CD8-positive, alpha-beta memory T cell (primary cell): ENCODE measurements at places on chromosomes 3 and 15. TPM values are rescaled to one million over a fixed set of nuclear protein-coding genes. Genes with fewer than 3 reads are reported as not detected.

Gene MASP1
- not detected for total RNA-seq

Gene RMDN3
- 42.4 TPM for total RNA-seq

Gene NGLY1
- total RNA-seq = 38.1 TPM

Gene IMPG2
- total RNA-seq = 0.11 TPM

Gene ASB14
- total RNA-seq = not detected

Gene GOLGA8S
- total RNA-seq = not detected

Gene GABRR3
- not detected for total RNA-seq

Gene GDPGP1
- 10.3 TPM for total RNA-seq

DNA sequence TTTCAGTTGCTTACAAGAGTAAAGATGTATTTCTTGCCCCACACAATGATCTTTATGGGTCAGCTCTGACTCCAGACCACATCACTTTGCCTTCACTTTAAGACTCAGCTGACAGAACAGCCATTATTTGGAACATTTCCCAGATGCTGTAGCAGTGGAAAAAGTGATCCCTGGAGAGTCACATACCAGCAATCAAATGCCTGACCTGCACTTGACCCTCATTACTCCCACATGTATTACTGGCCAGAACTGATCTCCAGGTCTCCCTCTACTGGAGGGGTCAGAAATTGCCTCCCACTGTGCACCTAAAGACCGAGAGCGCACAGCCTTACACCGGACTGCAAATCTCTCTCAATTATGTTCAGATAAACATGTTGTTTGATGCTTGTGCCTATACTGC is 88.6 kb upstream of the ZNF385D start:
- no peak for DNase-seq
- no peaks in the 10 kb centered on the region for H3K27me3 ChIP-seq
- H3K27ac ChIP-seq = no peak overlapping the region

- H3K27ac ChIP-seq = no peak overlapping the region
- H3K4me1 ChIP-seq = no peaks in the 10 kb centered on the region
- DNase-seq = no peak
- H3K36me3 ChIP-seq = no peaks in the 10 kb centered on the region
- no peak overlapping the region for H3K4me3 ChIP-seq
- no peaks in the 10 kb centered on the region for H3K27me3 ChIP-seq
Observed at GRCh38 chr3:28556195-28556594, 207.6 kb upstream of the AZI2 start.

DNA sequence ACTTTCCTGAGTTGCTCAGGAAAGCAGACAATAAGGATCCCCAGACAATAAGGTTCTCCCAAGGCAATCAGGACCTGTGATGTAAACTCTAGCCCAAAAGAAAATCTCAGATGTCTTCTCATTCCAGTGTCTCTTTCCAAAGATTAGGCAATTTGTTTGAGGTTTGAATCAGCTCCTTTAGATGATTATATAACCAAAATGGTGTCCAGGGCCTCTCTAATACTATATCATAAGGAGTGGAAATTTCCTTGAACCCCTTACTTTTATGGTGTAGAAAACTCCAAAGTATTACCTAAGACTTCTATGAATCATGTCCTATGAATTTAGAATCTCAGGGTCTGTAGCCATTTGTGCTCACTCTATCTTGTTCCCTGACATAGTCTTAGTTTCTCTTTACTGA is 65.9 kb downstream of the GPR176 start:
- H3K27ac ChIP-seq = no peak overlapping the region
- DNase-seq = no peak
- H3K36me3 ChIP-seq = no peaks in the 10 kb centered on the region

DNA sequence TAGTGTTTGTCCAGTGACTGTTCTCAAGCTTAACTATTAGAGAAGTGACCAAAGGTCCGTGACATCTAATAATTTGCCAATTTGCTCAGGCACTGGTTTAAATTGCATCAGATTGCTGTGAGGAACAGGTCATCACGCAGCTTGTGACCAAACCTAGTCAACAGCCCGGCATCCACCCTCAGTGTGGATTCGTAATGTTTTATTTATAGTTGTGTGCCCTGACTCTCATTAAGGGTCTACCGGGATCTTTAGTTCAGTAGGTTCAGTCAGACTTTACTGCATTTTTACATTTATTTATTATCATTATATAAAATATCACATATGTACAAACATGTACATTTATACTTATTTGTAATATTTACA is 46.4 kb upstream of the PGPEP1L start:
- H3K4me3 ChIP-seq = no peak overlapping the region
- no peak for DNase-seq
- peaks cover 3% of the 10 kb centered on the region for H3K4me1 ChIP-seq
- no peak overlapping the region for H3K27ac ChIP-seq

DNA sequence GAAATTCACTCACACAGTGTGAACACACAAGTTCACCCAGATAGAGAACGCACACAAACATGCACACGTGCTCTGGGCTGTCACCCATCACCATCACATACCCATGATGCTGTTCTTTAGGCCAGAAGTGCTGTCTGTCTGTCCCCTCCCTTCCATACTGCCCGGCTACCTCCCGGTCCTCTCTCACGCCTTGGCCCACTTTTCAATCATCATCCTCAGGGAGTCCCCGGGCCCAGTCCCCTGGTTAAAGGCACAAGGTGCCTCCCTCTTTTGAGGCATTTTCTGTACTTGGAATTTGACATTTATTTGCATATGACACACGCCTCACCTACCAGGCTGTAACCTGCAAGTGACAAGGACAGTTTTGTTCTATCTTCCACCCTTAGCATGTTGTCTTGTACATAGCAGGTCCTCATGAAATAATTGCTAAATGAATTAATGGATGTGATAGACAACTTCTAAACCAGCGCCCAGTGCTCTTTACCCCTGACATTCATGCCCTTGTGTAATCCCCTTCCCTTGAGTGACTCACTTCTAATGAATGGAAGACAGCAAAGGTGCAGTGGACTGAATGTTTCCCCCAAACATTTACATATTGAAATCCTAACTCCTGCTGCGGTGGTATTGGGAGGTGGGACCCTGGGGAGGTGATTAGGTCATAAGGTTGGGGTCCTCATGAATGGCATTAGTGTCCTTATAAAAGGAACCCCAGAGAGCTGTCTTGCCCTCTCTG is 73.9 kb upstream of the ADPGK start:
- no peak for DNase-seq
- H3K4me3 ChIP-seq = no peak overlapping the region
- H3K27ac ChIP-seq = no peak overlapping the region
- H3K27me3 ChIP-seq = no peaks in the 10 kb centered on the region

GRCh38 chr15:57969355-57969754 is 96.2 kb downstream of the ALDH1A2 start:
- H3K4me3 ChIP-seq = no peak overlapping the region
- no peak for DNase-seq
- no peak overlapping the region for H3K27ac ChIP-seq
- H3K4me1 ChIP-seq = no peaks in the 10 kb centered on the region

- H3K4me3 ChIP-seq = no peak overlapping the region
- no peaks in the 10 kb centered on the region for H3K36me3 ChIP-seq
- no peaks in the 10 kb centered on the region for H3K27me3 ChIP-seq
- no peak for DNase-seq
- no peak overlapping the region for H3K27ac ChIP-seq
Observed at GRCh38 chr3:196708467-196708866, 3.6 kb downstream of the CEP19 start.

DNA sequence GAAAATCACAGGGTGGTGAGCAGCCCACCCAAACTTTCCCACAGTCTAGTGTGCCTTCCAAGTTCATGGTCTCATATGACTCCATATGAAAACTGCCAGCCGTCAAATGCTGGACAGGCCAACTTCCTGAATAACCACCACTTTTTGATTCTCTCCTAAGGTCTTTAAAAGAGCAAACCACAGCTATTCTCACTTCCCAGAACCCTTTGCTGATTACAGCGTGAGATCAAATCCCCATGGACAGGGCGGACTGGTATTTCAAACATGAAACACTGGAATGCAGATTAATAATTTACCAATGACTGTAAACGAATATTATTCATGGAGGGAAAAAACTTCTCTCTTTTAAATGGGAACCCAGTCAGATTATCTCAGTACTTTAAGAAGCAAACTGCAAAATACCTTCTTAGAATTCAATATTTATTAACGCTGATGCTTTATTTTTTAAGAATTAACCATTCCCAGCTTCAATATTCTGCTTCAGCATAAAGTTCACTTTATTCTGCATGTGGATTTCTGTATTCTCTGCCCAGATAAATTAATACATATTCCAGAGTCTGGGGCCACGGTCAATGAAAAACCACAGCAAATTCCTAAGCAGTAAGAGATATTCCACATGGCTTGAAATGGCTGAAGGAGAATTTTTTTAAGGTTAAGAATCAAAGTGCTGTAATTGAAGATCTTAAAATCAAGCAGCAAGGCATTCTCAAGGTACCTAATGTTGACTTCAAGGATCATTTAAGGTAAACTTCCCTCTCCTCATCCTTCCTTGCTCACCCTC is 42.9 kb downstream of the MYO1E start:
- DNase-seq = no peak
- no peaks in the 10 kb centered on the region for H3K27me3 ChIP-seq
- H3K36me3 ChIP-seq = no peaks in the 10 kb centered on the region
- no peaks in the 10 kb centered on the region for H3K4me1 ChIP-seq
- H3K27ac ChIP-seq = no peak overlapping the region

GRCh38 chr3:10933805-10934481 is 58.6 kb upstream of the SLC6A1 start:
- H3K27me3 ChIP-seq = no peaks in the 10 kb centered on the region
- H3K27ac ChIP-seq = no peak overlapping the region
- DNase-seq = no peak
- H3K4me3 ChIP-seq = no peak overlapping the region
- H3K4me1 ChIP-seq = no peaks in the 10 kb centered on the region
- no peaks in the 10 kb centered on the region for H3K36me3 ChIP-seq

DNA sequence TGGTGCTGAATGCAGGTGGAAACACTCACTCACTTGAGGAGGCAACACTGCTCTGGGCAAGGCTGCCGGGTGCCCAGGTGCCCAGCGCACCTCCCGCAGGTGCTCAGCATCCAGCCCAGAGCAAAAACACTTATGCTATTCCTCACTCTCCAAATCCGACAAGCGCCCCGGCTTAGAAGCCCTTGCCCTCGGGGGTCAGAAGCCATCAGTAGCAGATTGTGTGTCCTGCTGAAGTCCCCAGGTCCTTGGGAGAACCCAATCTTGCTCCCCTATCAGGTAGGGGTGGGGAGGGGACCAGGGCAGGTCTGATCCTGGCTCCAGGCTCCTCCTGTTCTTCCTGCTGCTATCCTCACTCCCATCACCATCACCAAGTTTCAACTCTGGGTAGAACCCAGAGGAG is 46.7 kb downstream of the TLE3 start:
- no peak overlapping the region for H3K27ac ChIP-seq
- H3K27me3 ChIP-seq = no peaks in the 10 kb centered on the region
- H3K36me3 ChIP-seq = peaks cover 47% of the 10 kb centered on the region

- H3K27ac ChIP-seq = no peak overlapping the region
- no peak for DNase-seq
- H3K27me3 ChIP-seq = no peaks in the 10 kb centered on the region
- H3K36me3 ChIP-seq = no peaks in the 10 kb centered on the region
Observed at GRCh38 chr15:76517910-76518309, 181.3 kb downstream of the ISL2 start.

- peaks cover 20% of the 10 kb centered on the region for H3K36me3 ChIP-seq
- no peak overlapping the region for H3K27ac ChIP-seq
- no peak overlapping the region for H3K4me3 ChIP-seq
- no peak for DNase-seq
Observed at GRCh38 chr15:44574734-44575133, 37.8 kb downstream of the EIF3J start.

GRCh38 chr3:8069471-8069870 is 432.2 kb upstream of the LMCD1 start:
- H3K4me3 ChIP-seq = no peak overlapping the region
- DNase-seq = no peak
- no peaks in the 10 kb centered on the region for H3K27me3 ChIP-seq
- H3K27ac ChIP-seq = no peak overlapping the region

DNA sequence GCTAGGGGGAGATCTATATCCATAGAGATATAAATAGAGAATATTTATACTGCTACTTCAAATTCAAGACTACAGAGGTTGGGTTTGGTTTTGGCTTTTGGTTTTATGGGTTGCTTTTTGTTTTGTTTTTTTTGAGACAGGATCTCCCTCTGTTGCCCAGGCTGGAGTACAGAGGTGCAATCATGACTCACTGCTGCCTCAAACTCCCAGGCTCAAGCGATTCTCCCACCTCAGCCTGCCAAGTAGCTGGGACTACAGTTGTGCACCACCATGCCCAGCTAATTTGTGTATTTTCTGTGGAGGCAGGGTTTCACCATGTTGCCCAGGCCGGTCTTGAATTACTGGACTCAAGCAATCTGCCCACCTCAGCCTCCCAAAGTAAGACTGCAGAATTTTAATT is 3.9 kb upstream of the UBL7 start:
- no peaks in the 10 kb centered on the region for H3K36me3 ChIP-seq
- peaks cover 14% of the 10 kb centered on the region for H3K4me1 ChIP-seq
- H3K27ac ChIP-seq = no peak overlapping the region
- H3K27me3 ChIP-seq = no peaks in the 10 kb centered on the region
- DNase-seq = no peak
- no peak overlapping the region for H3K4me3 ChIP-seq

DNA sequence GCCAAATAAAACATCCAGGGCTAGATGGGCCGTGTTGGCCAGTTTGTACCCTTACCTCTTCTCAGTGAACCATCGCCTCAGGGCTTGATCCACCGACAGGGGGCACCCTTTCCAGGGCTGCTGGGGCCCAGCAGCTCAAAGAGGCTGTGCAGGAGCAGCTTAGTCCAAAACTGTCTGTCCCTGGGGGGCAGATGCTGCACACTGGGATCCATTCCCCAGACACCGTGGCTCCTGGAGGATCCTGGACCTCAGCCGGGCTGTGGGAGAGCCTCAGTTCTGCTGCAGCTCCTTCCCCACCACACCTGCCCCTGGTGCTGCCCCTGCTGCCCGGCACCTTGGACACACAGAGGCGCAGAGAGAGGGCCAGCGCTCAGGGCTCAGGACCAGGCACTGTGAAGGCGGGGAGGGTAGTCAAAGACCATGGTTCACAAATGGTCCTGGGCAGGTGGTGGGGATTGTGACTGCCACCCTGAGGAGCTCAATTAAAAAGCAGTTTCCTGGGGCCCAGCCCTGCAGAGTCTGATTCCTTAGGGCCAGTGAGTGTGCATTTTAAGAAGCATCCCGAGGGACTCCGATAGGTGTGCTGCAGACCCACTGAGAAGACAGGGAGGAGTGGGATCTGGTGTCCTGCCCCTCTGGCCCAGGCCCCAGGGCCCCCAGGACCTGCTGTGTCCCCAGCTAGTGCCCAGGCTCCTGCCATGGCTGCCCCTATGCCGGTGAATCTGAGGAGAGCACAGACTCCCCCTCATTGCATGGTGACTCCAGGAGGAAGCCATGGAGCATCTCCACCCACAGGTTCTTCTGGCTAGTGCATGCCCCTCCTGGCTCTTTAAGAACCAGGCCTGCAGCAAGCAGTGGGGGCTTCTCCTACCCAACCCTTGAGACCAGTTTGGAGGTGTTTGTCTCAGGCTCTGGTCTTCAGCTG is 86.5 kb upstream of the PRR20G start:
- H3K4me1 ChIP-seq = no peaks in the 10 kb centered on the region
- no peak overlapping the region for H3K27ac ChIP-seq
- H3K4me3 ChIP-seq = no peak overlapping the region
- no peaks in the 10 kb centered on the region for H3K27me3 ChIP-seq
- no peaks in the 10 kb centered on the region for H3K36me3 ChIP-seq
- no peak for DNase-seq
